ENCODE measurements at places on chromosomes 3 and 15. TPM values are rescaled to one million over a fixed set of nuclear protein-coding genes. Genes with fewer than 3 reads are reported as not detected.

DNA sequence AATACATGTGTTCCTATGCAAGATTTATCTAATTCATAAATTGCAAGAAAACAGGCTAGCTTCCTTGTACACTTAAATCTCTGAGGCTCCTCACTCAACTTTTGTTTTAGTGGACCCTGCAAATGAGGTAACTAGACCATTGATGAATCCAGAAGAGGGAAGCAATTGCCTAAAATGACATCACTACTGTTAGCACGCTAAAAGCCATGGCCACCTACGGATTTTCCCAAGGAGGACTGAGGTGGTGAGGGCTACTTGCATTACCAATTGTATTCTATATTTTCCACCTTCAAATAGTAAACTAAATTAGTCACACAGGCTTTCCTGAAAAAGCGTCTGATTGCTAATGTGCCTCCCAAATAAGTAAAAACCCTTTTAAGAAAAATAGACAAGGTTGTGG lies 140.7 kb downstream of the GADL1 start:
- H3K27ac ChIP-seq: no peak overlapping the region
- H3K4me1 ChIP-seq: no peaks in the 10 kb centered on the region
- no peak overlapping the region for H3K4me3 ChIP-seq
- no peaks in the 10 kb centered on the region for H3K27me3 ChIP-seq
- H3K36me3 ChIP-seq: no peaks in the 10 kb centered on the region

GRCh38 chr3:66083784-66084213 lies 45.1 kb upstream of the MAGI1 start:
- H3K27ac ChIP-seq: no peak overlapping the region
- H3K27me3 ChIP-seq: no peaks in the 10 kb centered on the region
- no peak for DNase-seq
- H3K4me3 ChIP-seq: no peak overlapping the region
- no peaks in the 10 kb centered on the region for H3K4me1 ChIP-seq
- no peaks in the 10 kb centered on the region for H3K36me3 ChIP-seq

The TRAT1 gene
- 0.07 TPM for polyA plus RNA-seq

- peak overlapping the region; percentile 29 for H3K4me3 ChIP-seq
- DNase-seq: peak; percentile 85
- H3K27ac ChIP-seq: peak overlapping the region; percentile 71
- peaks cover 72% of the 10 kb centered on the region for H3K4me1 ChIP-seq
- H3K36me3 ChIP-seq: no peaks in the 10 kb centered on the region
Observed at GRCh38 chr15:90400759-90401314, 12.8 kb downstream of the IQGAP1 start.

DNA sequence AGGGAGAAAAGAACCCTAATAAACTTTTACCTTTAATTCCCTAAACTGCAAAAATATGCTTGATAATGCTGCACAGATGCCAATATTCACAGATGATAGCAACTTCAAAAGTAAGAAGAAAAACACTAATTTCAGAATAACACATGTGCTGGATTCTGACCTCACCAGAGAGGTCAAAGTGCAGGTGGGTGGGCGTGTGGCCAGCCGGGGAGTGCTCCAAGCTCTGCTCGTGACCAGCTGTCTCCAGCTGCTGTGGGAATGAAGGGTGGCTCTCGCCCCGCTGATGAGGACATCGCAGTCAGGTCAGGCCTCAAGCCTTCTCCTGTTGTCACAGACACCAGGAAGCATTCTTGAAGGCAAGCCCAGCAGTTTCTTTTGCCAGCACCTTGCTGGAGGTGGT lies 57.1 kb downstream of the ADAMTS17 start:
- DNase-seq: peak; percentile 81
- no peak overlapping the region for H3K4me3 ChIP-seq
- peaks cover 4% of the 10 kb centered on the region for H3K4me1 ChIP-seq
- H3K27me3 ChIP-seq: no peaks in the 10 kb centered on the region

The GLDN gene
- polyA plus RNA-seq: 0.65 TPM

The SLC22A13 gene
- 0.44 TPM for polyA plus RNA-seq

- H3K36me3 ChIP-seq: no peaks in the 10 kb centered on the region
- H3K27ac ChIP-seq: peak overlapping the region; percentile 96
- H3K27me3 ChIP-seq: no peaks in the 10 kb centered on the region
- H3K4me1 ChIP-seq: peaks cover 40% of the 10 kb centered on the region
- DNase-seq: peak; percentile 57
Observed at GRCh38 chr3:11643201-11643603, 513 bp downstream of the VGLL4 start.

The BFSP2 gene
- polyA plus RNA-seq: 0.17 TPM

DNA sequence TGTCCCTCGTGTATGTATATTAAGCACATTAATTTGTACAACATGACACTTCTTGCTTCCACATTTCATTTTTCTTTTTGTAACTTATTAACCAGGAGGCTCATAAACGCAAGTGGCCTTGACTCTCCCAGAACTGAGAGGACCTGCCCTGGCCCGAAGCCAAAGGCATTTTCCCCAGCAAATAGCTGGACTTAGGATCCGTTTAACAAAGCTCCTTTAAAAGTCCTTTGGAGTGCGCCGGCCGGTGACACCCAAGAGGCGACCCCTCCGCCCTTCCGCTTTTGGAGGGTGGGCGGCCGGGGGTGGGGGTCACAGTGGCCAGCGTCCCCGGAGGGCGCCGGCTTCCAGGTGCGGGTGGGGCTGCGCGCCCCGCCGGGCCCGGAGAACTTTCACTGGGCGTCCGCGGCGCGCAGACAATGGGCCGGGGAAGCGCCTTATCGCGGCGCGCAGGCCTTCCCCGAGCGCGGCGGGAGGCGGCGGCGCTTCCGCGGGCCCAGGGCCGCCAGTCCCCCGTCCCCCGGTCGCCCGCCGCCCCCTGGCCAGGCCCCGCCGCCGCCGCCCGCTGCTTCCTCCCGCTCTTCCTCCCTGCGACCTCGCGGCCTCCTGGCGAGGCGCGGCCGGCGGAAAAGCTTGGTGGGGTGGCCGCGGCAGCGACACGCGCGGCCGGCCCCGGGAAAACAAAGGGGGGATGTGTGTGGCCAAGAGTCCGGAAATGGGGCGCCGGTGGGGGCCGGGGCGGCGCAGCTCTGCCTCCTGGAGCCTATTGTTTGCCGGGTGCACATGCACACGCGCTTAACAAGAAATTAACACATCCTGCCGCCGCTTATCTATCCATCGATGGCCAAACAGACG lies 613.4 kb downstream of the MCTP2 start:
- peak; percentile 76 for DNase-seq
- H3K27ac ChIP-seq: peak overlapping the region; percentile 36
- H3K4me1 ChIP-seq: peaks cover 21% of the 10 kb centered on the region
- no peaks in the 10 kb centered on the region for H3K36me3 ChIP-seq
- peaks cover 9% of the 10 kb centered on the region for H3K27me3 ChIP-seq

DNA sequence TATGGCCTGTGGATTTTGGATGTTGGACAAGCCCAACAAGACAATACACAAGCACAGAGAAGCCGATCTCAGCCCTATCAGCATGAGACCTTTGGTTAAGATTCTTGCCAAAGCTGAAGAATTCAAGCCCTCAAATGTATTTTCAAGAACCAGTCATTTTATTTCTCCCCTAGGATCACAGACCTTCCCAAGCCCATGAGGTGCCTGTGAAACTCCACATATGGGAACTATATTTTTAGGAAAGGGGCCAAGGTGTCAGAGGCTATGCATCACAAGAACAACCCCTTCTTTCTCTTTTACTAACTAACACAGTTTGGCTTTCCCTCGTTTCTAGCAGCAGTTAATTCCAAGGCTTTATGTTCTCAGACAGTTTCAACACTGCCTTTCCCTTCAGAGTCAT lies 364.5 kb downstream of the MAGI1 start:
- no peaks in the 10 kb centered on the region for H3K27me3 ChIP-seq
- H3K36me3 ChIP-seq: no peaks in the 10 kb centered on the region
- H3K4me1 ChIP-seq: peaks cover 25% of the 10 kb centered on the region
- DNase-seq: no peak
- no peak overlapping the region for H3K4me3 ChIP-seq

DNA sequence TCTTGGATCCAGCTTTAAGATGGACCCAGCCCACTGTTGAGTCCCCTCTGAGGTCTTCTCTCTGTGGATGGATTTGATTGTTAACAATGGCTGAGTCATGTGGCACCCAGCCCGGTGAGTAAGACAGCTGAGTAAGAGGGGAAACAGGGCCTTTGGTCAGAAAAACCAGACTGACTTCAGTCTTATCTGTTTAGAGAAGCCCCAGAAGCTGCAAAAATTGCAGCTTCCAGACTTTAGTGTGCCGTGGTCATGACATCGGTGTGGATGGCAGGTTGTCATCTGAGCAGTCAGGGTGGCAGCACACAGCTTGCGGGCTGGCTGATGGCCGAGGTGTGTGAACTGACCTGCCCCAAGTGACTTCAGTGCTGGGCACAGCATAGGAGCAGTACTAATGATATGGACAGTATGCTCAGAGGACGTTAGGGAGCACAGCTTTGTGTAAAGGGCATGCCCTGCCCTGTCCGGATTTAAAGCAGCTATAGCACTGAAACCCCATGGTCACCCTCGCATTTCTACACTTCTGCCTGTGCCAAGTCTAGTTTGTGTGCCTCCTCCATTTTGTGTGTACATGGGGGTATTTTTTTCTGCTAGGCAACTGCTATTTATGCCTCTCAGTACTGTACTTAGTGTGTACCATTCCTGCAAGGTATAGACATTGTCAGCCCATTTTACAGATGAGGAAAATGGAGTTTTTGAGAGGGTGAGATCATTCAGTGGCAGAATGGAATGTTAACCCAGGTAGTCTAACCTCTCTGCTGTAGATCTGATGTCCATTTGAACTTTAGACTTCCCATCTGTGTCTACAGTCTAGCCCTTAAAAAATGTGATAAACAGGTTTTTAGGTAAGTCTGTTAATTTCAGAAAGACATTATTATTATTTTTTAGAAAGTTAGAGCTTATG lies 44.4 kb downstream of the FLNB start:
- no peaks in the 10 kb centered on the region for H3K27me3 ChIP-seq
- H3K4me1 ChIP-seq: peaks cover 70% of the 10 kb centered on the region
- peak; percentile 62 for DNase-seq
- no peaks in the 10 kb centered on the region for H3K36me3 ChIP-seq
- no peak overlapping the region for H3K4me3 ChIP-seq
- no peak overlapping the region for H3K27ac ChIP-seq

- H3K27me3 ChIP-seq: no peaks in the 10 kb centered on the region
- H3K36me3 ChIP-seq: no peaks in the 10 kb centered on the region
- no peak overlapping the region for H3K4me3 ChIP-seq
Observed at GRCh38 chr3:163462446-163462845, 1615.8 kb downstream of the SI start.

- H3K27me3 ChIP-seq: peaks cover 4% of the 10 kb centered on the region
- H3K4me3 ChIP-seq: no peak overlapping the region
- H3K4me1 ChIP-seq: peaks cover 27% of the 10 kb centered on the region
- DNase-seq: no peak
- H3K27ac ChIP-seq: peak overlapping the region; percentile 44
- H3K36me3 ChIP-seq: no peaks in the 10 kb centered on the region
Observed at GRCh38 chr3:13536832-13537231, 12.1 kb upstream of the FBLN2 start.

DNA sequence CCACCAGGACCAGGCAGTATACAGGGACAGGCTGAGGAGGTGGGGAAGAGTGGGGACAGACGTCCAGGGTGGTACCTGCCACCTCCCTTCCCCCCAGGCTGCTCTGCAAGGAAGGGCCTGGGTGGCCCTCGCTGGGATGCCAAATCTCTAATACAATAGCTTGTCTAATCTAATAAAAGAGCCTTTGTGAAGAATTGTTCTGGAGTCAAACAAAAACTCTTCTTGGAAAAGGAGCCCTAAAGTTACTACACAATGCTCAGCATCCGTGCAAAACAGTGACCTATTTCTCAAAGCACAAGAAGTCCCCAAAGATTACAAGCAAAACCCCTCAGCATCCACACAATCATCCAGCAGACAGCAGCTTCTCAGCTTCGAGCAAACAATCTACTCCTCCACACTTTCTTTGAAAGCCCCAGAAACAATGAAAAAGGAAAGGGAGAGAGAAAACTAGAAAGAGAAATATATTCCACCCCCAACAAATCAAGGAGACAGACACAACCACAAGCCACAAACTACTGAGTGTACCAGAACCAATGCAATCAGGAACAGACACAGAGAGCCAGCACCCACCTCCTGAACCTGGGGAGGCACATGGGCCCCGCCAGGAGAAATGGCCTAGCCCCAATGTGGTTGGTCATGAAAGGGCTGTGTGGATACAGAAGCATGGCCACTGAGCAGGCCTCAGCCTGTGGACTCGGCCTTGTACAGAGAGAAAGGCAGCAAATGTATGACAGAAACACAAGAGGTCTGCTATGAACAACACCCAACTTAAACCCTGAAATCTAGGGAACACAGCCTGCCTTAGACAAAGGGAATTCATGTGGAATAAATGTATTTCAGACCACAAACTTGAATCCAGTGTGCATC lies 177.1 kb upstream of the CHRNA7 start:
- no peaks in the 10 kb centered on the region for H3K4me1 ChIP-seq
- no peaks in the 10 kb centered on the region for H3K27me3 ChIP-seq
- DNase-seq: no peak
- H3K4me3 ChIP-seq: no peak overlapping the region
- no peaks in the 10 kb centered on the region for H3K36me3 ChIP-seq

The PEX11A gene
- polyA plus RNA-seq: 7.3 TPM

GRCh38 chr15:75597667-75598341 lies 18.7 kb upstream of the PTPN9 start:
- no peaks in the 10 kb centered on the region for H3K36me3 ChIP-seq
- no peaks in the 10 kb centered on the region for H3K27me3 ChIP-seq
- no peak for DNase-seq
- H3K27ac ChIP-seq: peak overlapping the region; percentile 26
- no peak overlapping the region for H3K4me3 ChIP-seq
- no peaks in the 10 kb centered on the region for H3K4me1 ChIP-seq

- H3K4me1 ChIP-seq: no peaks in the 10 kb centered on the region
- H3K27ac ChIP-seq: no peak overlapping the region
- no peak overlapping the region for H3K4me3 ChIP-seq
- no peaks in the 10 kb centered on the region for H3K27me3 ChIP-seq
Observed at GRCh38 chr15:27889258-27889657, 209.9 kb downstream of the OCA2 start.

DNA sequence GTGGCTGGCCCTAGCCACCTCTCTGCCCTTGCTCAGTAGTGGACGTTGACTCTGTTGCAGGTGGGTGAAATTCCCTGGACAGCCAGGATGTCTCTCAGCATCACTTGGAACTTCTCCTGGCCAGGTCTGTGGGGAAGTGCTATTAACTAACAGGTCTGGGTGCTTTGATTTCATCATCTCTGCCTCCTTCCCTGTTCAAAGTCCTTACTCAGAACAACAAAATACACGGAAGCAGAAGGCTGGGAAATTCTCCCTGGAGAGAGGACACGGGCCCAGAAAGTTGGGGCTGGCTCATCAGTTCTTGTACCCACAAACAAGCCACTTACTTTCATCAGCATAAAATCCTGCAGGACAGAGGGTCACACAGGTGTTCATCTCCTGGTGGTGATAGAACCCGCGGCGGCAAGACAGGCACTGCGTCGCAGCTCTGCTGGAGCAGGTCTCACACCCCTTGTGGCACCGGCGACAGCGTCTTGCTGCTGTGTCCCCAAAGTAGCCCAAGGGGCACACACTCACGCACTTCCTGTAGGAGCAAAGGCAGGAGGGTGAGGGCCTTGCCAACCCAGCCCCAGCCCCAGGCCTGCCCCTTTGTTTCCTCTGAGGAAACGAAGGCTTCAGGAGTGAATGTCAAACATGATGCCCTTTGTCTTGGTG lies 29.6 kb upstream of the SNRPA1 start:
- no peak overlapping the region for H3K4me3 ChIP-seq
- H3K36me3 ChIP-seq: no peaks in the 10 kb centered on the region

DNA sequence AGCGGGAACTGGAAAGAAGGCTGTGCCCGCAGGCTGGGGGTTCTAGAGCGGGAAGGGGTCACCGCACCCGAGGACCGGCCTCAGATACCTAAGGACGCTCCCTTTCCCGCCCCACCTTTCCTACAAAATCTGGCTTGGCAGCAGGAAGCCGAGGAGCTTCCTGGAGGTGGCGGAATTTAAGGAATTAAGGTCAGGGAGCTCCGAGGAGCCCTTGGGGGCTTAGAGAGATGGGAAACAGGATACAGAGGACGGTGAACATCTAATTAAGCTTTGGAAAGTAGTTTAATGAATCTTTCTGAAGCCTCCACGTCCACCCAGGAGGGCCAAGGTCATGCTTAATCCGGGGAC lies 507 bp upstream of the AP3B2 start:
- no peaks in the 10 kb centered on the region for H3K27me3 ChIP-seq
- H3K36me3 ChIP-seq: no peaks in the 10 kb centered on the region
- H3K27ac ChIP-seq: no peak overlapping the region

The LRRC3B gene
- 0.37 TPM for polyA plus RNA-seq
